ENCODE measurements at places on chromosomes 6 and 20.

GRCh38 chr20:51547951-51548350 is 5.4 kb upstream of the NFATC2 start:
- DNase-seq: no peak

GRCh38 chr6:101614774-101615173 is 221.3 kb downstream of the GRIK2 start:
- peak; percentile 16 for DNase-seq

- DNase-seq: no peak
Observed at GRCh38 chr6:28506807-28507475, 8.7 kb downstream of the GPX6 start.

DNA sequence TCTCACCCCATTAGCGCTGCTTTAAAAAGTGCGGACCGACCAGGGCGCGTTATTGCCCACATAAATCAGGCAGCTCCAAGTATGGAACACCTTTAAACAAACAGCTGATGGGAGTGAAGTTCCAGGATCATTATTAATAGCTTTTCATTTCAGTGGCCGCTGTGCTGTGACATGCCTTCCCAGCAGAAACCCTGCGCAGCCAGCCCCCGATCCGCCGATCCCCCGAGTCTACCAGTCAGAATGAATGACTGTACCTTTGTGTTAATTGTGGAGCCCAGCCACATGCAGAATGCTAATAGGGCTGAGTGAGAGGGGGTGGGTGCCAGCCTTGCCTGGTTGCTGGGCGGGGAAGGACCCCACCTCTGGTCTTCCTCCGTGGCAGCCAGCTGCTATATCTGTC is 21.9 kb downstream of the CDH22 start:
- DNase-seq: no peak

- no peak for DNase-seq
Observed at GRCh38 chr6:56288347-56288746, 41.0 kb upstream of the COL21A1 start.

DNA sequence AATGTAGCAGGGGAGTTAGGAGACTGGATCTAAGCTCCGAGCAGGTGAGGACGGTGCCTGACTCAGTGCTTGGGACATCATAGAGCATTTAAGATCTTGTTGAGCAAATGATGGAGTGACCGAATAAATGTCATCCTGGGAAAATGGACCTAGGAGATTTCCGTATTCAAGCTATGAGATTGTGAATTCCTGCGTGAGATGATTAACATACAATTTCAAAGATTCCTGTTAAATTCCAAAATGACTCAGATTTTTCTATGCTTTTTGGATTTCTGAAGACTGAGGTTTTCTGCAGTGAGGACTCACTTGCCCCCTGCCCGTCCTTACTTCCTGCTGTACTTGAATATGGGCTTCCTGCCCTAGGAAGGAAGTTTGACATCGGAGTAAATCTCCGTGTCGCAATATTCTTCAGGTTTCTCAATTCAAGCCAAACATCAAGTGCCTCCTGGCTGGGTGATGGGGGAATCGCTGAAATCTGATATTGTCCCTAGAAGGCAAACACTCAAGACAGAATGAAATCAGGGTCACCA is 5.2 kb downstream of the SYTL3 start:
- DNase-seq: peak; percentile 69

DNA sequence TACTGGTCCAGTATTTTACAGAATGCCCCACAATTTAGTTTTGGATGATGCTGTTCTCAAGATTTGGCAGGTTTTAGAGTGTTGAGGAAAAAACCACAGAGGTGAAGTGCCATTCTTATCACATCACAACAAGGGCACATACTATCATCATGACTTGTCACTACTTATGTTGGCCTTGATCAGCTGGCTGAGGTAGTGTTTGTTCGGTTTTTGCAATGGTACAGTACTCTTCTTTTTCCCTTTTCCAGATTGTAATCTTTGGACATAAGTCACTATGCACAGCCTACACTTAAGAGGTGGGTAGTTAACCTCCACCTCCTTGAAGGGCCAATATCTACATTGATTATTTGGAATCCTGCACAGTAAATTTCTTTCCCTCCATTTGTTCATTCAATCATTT is 8.8 kb downstream of the TENT5A start:
- no peak for DNase-seq

GRCh38 chr6:33028220-33028849 is 18.9 kb upstream of the HLA-DOA start:
- DNase-seq: no peak

- no peak for DNase-seq
Observed at GRCh38 chr6:38676236-38676973, 26.5 kb downstream of the GLO1 start.

- no peak for DNase-seq
Observed at GRCh38 chr20:25018425-25018824, 25.9 kb upstream of the APMAP start.

DNA sequence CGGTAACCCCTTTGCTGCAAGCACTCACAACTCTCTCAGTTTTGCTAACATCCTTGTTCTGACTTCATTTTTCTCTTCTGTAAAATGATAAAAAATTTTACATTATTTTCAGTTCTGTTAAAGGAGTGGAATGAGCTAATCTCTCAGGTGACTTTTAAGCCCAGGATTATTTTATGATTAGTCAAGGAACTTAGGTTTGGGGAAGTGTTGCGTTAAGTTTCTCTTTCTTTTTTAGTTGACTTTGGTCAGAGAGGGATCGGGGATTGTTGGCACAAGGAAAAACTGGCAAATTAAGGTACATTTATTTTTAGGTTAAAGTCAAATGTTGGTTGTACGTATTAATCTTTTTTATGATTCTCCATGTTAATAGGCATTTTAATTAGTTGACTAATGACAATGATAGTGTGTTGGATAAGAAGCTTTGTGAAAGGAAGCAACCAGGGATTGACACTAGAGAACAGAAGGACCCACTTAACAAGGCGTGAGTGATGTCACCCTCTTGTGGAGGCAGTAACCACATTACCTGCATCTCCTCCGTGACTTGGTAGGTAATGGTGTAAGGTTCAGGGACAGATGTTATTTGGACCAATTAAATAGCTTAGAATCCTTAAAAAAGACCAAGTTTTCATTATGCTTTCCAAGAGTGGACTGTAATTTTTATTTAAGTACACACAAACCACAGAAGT is 31.6 kb downstream of the CD83 start:
- DNase-seq: no peak

DNA sequence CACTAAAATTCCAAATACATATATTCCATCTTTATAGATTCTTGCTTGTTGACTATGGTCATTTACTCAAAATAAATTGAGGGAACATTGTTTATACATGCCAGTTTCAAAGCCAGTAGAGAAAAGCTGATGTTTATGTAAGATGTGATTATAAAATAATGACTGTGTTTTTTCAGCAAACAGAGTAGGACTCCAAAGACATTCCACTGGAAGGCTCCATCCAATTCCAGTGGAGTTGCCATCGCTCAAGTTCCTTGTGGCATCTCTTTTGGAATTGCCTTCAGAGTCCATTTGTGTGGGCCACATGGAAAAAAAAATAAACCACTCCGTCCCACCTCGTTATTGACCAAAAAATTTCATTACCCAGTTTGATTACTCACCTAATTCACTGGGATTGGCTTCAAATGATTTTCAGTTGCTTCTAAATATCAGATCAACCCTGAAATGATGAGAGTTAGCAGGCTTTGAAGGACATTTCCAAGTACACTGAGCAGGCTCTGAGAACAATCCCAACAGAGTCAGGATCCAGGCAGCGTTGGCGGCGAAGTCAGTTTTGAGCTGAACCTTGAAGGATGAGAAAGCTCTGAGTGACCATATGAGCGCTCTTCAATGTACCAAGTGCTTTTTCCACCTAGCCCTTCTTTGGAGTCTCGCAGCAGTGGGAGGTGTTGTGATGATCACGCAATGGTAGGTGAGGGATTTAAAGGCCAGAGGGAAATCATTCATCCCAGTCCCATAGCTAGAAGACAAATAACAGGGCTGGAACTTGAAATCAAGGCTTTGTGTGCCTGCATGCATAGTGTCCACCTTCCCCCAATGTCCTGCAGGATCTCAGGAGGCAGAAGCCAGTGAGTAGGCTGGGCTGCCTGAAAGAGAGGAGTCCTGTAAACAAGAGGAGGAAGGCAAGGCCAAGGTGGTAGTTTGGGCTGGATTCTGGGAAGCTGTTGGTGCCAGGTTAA is 281.7 kb downstream of the CDC5L start:
- no peak for DNase-seq

DNA sequence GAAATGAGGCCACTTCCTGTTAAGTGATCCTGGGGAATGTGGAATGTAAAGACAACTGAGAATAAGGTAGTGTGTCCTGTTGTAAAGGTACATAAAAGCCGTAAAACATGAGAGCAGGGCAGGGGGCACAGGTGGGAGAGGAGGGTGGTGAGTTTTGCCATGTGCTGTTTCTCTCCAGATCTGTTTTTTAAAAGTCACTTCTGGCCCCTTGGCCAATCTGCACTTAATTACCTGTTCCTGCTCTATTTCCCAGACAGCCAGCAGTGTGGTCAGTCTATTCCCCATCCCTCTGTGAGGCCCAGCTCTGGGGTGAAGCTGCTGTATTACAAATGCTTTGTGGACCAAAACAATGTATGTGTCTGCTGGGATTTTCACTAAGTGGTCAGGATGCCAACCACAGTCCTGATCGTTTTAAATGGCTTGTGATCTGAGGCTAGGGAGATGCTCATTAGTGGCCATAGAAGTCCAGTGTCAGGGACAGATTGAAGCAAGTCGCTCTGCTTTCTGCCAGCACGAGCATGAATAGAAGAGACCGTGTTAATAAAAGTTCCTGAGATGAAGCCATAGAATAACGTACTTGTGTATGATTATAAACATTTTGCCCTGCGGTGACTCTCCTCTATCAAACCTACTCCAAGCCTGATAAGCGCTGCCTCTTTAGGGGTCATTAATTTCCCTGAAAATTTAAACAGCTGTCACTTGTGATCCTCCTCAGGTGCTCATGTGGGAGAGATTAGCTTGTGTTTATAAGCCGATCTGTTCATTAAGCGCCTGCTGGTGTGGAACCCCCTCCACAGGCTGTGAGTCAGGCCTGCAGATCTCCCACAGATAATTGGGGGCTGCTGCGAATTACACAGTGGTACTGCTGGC is 111.8 kb upstream of the CENPW start:
- DNase-seq: no peak

- no peak for DNase-seq
Observed at GRCh38 chr6:31114970-31115849, 610 bp downstream of the PSORS1C1 start.

GRCh38 chr6:126701676-126702560 is 362.0 kb downstream of the CENPW start:
- DNase-seq: no peak

- no peak for DNase-seq
Observed at GRCh38 chr20:58043236-58044140, 185.0 kb downstream of the ANKRD60 start.

DNA sequence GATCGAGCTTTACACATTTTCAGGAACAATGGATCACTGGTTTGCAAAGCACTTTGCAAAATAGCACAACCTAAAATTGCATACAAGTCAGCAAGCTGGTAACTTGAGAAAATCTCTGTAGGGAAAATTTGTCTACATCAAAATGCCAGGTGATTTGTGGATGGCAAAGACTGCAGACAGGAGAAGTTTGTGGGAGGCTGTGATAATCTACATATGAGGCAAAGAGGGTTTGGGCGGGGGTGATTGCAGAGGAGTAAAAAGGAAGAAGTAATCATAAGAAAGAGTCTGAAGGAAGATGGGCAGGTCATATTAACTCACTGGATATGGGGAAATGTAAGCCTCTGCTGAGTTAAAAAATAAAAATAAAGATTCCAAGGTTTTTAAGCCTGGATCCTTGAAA is 166.3 kb upstream of the STXBP5 start:
- no peak for DNase-seq

DNA sequence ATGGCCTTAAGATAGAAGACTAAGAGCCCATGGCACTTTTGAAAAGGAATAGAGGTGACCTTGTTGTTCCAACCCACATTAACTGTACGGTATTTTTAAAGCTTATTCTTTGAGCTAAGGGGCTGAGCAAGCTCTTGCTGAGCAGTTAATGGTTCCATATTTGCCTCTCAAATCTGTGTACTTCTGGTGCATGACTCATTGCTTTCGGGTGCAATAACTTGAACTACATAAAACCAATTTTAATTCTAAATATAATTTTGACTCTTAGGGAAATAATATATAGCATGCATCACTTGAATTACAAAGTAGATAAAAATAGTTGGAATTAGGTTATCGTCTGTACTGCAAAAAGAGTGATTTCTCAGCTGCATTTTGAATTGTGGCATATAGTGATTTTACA is 348.1 kb upstream of the CITED2 start:
- DNase-seq: no peak

- peak; percentile 22 for DNase-seq
Observed at GRCh38 chr6:53673162-53673727, 7.7 kb upstream of the KLHL31 start.

DNA sequence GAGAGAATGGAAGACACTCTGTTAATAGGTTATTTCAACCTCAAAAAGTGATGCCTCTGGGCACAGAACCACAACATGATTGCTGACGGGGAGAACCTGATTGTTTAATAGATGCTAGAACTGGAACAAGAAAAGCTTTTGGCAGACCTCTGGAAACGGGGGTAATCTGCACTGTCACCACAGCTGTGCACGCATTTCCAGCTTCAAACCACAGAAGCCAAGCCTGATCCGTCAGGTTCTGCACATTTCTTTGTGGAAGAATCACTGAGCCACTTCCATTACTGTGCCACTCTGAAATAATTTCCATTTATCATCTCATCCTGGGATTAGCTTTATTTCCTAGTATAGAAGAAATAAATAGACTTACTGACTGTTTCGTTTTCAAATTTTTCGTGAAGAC is 309.3 kb downstream of the FARS2 start:
- DNase-seq: no peak

DNA sequence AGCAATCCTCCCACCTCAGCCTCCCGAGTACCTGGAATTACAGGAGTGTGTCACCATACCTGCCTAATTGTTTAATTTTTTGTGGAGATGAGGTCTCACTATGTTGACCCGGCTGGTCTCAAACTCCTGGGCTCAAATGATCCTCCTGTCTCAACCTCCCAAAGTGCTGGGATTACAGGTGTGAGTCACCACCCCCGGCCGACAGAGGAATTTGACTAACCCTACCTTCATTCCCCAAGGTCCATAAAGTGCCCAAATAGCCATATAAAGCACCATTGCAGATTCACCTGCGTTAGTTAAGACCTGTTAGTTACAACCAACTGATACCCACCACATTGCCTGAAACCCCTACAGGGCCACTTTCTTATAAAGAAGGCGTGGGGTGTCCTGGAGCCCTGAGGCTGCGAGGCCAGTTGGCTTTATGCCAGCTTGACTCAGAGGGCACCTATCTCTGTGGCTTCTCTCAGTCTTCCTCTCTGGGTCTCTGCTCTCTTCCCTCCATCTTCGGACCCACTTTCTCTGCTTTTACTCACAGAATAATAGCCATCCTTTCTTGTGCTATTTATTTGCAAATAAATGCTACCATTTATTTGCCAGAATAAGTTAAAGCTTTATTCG is 65.6 kb downstream of the SLC2A10 start:
- DNase-seq: no peak
